ENCODE measurements at places on chromosomes 4 and X. TPM values are rescaled to one million over a fixed set of nuclear protein-coding genes. Genes with fewer than 3 reads are reported as not detected.
A peak's percentile ranks its signal among the peaks of the same experiment; 100 is the strongest.

DNA sequence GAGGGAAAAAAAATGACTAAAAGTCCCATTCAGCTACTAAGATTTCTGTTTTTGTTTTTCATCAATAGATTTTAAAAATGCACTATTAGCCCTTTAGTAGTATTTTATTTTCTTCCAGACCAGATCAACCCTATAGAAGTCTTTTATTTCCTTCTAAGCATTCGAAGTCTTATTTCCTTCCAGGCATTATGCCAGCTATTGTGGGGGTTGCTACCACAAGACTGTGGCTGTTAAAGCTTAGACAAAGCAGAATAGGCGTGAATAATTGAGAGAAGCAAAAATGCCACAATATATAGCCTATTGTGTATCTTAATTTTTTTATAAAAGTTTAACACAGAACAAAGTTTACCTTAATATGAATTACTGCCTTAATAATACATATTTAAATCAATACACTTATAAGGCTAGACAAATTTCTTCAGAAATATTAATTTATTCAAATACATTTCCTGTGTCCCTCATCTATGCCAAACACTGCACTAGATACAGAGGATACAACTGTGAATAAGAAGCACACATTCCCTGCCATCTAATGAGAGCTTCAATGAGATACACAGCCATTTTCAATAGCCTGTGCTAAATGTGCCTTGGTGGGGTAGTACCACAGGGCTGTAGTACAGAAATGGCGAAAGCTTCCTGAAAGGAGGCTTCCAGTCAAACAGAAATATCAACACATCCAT lies 33.1 kb downstream of the SLC10A7 start:
- no peaks in the 10 kb centered on the region for H3K36me3 ChIP-seq
- DNase-seq = peak; percentile 83
- H3K4me1 ChIP-seq = peaks cover 9% of the 10 kb centered on the region

DNA sequence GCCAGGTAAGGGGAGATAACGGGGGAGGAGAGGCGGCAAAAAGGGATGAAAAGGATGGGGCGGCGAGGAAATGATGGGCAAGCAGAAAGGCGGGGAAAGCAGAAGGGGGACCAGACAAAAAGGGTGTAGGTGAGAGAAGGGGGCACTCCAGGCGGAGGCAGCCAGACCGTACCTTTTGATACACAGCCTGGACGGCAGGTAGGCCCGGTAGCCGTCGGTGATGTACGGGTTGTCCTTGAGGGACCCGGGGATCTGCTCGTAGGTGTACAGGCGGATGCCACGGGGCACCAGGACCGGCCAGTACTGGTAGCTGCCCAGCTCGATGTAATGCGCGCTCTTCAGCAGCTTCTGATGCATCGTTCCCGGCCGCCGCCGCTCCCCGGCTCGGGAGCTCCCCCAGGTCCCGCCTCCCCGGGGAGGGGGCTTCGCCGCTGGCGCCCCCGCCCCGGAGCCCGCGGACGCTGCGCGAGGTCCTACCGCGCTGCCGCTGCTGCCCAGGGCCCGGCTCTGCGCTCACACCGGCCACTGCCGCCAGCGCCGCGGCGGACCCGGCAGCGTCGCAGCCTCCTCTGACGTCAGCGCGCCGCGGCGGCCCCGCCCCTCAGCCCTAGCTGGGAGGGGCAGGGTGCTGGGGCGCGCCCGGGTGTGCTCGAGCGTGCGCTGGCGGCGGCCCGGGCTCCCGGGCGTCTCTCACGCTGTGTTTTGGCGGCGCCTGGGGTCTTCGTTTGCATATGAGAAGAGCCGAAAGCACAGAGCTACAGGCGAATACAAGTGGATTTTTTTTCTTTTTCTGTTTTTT lies at the start of gene PAQR3:
PAQR3 (minus strand) TSS at position 571 of the 799 bp plus-strand sequence; CDS start at position 357, 214 bp downstream.
- peak within 1 kb of the TSS; percentile 62 for H3K4me3 ChIP-seq
- H3K27me3 ChIP-seq = peaks cover 6% of the 10 kb centered on the region
- peaks cover 13% of the 10 kb centered on the region for H3K4me1 ChIP-seq
- no peaks in the 10 kb centered on the region for H3K36me3 ChIP-seq
- H3K27ac ChIP-seq = peak within 1 kb of the TSS; percentile 4

GRCh38 chr4:137267024-137267423 lies 265.3 kb downstream of the PCDH18 start:
- no peak overlapping the region for H3K27ac ChIP-seq
- no peaks in the 10 kb centered on the region for H3K27me3 ChIP-seq
- H3K36me3 ChIP-seq = no peaks in the 10 kb centered on the region
- H3K4me3 ChIP-seq = no peak overlapping the region
- H3K4me1 ChIP-seq = no peaks in the 10 kb centered on the region

GRCh38 chr4:3311489-3312171 lies 18.8 kb downstream of the RGS12 start:
- H3K27ac ChIP-seq = no peak overlapping the region
- peaks cover 2% of the 10 kb centered on the region for H3K36me3 ChIP-seq
- DNase-seq = no peak
- H3K4me1 ChIP-seq = peaks cover 9% of the 10 kb centered on the region
- no peaks in the 10 kb centered on the region for H3K27me3 ChIP-seq
- H3K4me3 ChIP-seq = no peak overlapping the region

- H3K4me1 ChIP-seq = no peaks in the 10 kb centered on the region
- H3K4me3 ChIP-seq = no peak overlapping the region
- H3K27me3 ChIP-seq = no peaks in the 10 kb centered on the region
- no peak for DNase-seq
- no peak overlapping the region for H3K27ac ChIP-seq
- H3K36me3 ChIP-seq = peaks cover 41% of the 10 kb centered on the region
Measured at GRCh38 chr4:1239950-1240307, 9.0 kb downstream of the CTBP1 start.

GRCh38 chrX:19906293-19906692 lies 18.9 kb upstream of the SH3KBP1 start:
- DNase-seq = no peak
- no peaks in the 10 kb centered on the region for H3K27me3 ChIP-seq
- H3K4me1 ChIP-seq = no peaks in the 10 kb centered on the region
- H3K36me3 ChIP-seq = no peaks in the 10 kb centered on the region

DNA sequence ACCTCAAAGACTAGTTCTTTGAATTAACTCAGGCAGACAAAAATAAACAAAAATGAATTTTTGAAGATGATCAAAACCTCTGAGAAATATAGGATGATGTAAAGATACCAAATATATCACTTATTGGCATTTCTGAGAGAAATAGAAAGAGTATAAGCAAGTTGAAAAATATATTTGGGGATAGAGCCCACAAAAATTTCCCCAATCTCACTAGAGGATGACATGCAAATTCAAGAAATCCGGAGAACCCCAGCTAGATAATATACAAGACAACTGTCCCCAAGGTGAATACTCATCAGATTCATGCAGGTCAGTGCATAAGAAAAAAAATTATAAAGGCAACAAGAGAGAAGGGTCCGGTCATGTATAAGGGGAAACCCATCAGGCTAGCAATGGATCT lies 129.1 kb downstream of the CXXC4 start:
- DNase-seq = no peak
- no peaks in the 10 kb centered on the region for H3K27me3 ChIP-seq
- H3K4me1 ChIP-seq = no peaks in the 10 kb centered on the region
- no peaks in the 10 kb centered on the region for H3K36me3 ChIP-seq

- no peak for DNase-seq
- no peaks in the 10 kb centered on the region for H3K36me3 ChIP-seq
- H3K27ac ChIP-seq = peak overlapping the region; percentile 46
- H3K27me3 ChIP-seq = no peaks in the 10 kb centered on the region
- H3K4me1 ChIP-seq = peaks cover 17% of the 10 kb centered on the region
Measured at GRCh38 chr4:98746936-98747335, 88.5 kb upstream of the TSPAN5 start.

GRCh38 chr4:74376888-74377483 lies 12.0 kb downstream of the EREG start:
- peaks cover 7% of the 10 kb centered on the region for H3K4me1 ChIP-seq
- DNase-seq = peak; percentile 67
- H3K4me3 ChIP-seq = no peak overlapping the region
- no peaks in the 10 kb centered on the region for H3K27me3 ChIP-seq
- no peak overlapping the region for H3K27ac ChIP-seq

DNA sequence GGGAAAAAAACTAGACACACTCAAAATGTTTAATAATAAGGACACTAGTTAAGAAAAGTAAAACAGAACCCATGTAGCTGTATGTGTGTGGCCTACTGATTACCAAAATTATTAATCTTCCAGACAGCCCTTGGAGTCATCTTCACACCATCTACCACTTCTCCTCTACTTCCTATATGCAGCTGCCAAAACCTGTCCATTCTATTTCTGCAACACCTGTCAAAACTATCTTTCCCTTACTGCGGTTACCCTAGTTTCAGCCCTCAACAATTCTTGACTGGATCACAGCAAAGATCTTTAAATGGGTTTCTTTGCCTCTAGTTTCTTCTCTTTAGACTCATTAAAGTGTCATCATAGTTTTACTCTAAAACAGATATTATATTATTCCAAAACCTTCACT lies 72.6 kb downstream of the GPR82 start:
- H3K4me3 ChIP-seq = no peak overlapping the region
- no peak for DNase-seq
- no peak overlapping the region for H3K27ac ChIP-seq
- no peaks in the 10 kb centered on the region for H3K36me3 ChIP-seq
- H3K27me3 ChIP-seq = no peaks in the 10 kb centered on the region

The INTU gene
- polyA plus RNA-seq = 1.2 TPM

The SPIN2A gene
- 0.22 TPM for polyA plus RNA-seq

The CXCL10 gene
- 0.25 TPM for polyA plus RNA-seq

DNA sequence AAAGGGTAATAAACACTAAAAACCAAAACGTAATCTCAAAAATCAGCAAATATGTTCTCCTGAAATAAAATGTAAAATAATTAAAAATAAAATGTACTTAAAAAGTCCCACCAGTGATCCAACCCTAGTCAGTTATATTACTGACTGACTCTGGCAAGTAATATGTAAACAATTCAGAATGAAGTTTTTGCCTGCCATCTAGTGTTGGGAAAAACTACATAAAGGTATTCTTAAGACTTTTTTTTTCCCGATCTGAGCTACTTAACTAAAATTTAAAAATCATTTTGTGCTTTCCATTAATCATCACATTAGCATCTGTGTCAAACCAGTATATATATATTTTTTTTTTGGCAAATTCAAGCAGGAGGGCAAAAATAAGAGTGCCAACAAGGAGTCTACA lies 24.0 kb downstream of the RCHY1 start:
- H3K4me1 ChIP-seq = no peaks in the 10 kb centered on the region
- peaks cover 10% of the 10 kb centered on the region for H3K36me3 ChIP-seq
- peak; percentile 23 for DNase-seq
- no peak overlapping the region for H3K27ac ChIP-seq

The SHOX gene
- not detected for polyA plus RNA-seq

- no peak overlapping the region for H3K27ac ChIP-seq
- no peaks in the 10 kb centered on the region for H3K4me1 ChIP-seq
- peak; percentile 27 for DNase-seq
- H3K27me3 ChIP-seq = no peaks in the 10 kb centered on the region
- H3K4me3 ChIP-seq = no peak overlapping the region
Measured at GRCh38 chr4:185305979-185306442, 89.7 kb downstream of the LRP2BP start.

The PABPC1L2B gene
- not detected for polyA plus RNA-seq

DNA sequence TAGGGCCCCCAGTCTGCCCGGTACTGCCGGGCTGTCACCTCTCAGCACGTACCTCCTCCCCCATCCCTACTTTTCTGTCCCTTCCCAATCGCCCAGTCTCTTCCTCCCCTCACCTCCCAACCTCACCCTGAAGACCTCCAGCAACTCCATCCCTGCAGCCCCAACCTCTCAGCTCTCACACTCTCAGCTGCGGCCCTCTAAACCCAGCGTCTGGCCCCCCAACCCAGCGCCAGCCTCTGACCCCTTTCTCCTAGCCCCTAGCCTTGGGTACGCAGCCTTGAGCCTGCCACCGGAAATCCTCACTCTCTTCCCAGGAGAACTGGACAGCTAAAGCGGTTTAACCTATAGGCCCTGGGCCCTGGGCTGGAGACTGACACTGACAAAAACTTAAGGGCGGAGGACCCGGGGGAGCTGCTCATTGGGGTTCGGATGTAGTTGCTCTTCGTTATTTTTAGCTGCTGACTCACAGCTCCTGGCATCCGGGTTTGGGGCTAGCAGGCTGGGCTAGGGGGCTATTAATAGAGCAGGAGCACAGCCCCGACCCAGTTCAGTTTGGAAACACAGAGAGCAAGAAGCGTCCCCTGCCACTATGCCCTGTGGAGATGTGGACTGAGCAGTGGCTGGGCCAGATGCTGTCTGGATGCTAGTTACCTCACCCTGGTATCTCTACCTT lies 9.6 kb upstream of the DLG3 start:
- no peaks in the 10 kb centered on the region for H3K27me3 ChIP-seq
- peak overlapping the region; percentile 7 for H3K27ac ChIP-seq
- no peak for DNase-seq
- no peaks in the 10 kb centered on the region for H3K36me3 ChIP-seq

DNA sequence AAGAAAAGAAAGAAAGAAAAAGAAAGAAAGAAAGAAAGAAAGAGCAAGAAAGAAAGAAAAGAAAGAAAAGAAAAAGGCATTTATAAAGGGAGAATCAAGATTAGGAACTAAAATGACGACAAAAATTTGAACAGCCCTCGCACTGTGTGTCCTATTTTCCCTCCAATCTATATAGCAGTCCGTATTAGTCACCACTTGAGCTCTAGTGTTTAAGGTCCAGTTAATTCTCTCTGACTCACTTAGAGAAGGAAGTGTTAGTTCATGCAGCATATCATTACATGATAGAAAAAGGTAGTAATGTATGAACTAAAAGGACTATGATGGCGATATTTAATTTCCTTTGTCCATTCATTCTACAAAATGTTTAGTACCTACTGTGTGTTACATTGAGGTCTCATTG lies 122.7 kb downstream of the CBLL2 start:
- no peak overlapping the region for H3K27ac ChIP-seq
- H3K4me3 ChIP-seq = no peak overlapping the region
- no peaks in the 10 kb centered on the region for H3K27me3 ChIP-seq

DNA sequence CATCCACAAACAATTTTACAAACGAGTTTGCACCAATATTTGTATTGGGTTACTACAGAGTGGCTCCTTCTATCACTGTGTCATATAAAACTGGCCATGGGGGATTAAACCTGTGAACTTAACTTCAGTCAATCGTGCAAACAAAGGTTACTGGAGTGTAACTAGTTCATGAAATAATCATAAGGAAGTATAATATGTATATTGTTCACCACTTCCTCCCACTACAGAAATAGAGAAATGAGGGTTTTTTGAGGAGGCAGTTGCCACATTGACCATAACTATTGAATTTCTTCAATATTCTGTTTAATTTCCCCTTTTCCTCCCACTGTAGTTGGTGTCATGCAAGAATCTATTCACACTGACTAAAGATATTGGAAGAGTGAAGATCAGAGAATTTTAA lies at the start of gene GPR82:
GPR82 (plus strand) TSS at position 356 of the 400 bp plus-strand sequence. CDS start 2,846 bp downstream, outside the sequence.
- H3K27ac ChIP-seq = no peak within 1 kb of the TSS
- no peaks in the 10 kb centered on the region for H3K36me3 ChIP-seq
- no peaks in the 10 kb centered on the region for H3K27me3 ChIP-seq
- no peaks in the 10 kb centered on the region for H3K4me1 ChIP-seq

The RAB33A gene
- polyA plus RNA-seq = 1.6 TPM

The TRPC5OS gene
- polyA plus RNA-seq = not detected

- H3K27ac ChIP-seq = no peak overlapping the region
- H3K4me3 ChIP-seq = no peak overlapping the region
- H3K27me3 ChIP-seq = no peaks in the 10 kb centered on the region
- DNase-seq = no peak
- H3K36me3 ChIP-seq = no peaks in the 10 kb centered on the region
- no peaks in the 10 kb centered on the region for H3K4me1 ChIP-seq
Measured at GRCh38 chr4:172806841-172807240, 361.8 kb upstream of the GALNT7 start.

- peaks cover 12% of the 10 kb centered on the region for H3K4me1 ChIP-seq
- no peaks in the 10 kb centered on the region for H3K36me3 ChIP-seq
- no peaks in the 10 kb centered on the region for H3K27me3 ChIP-seq
- DNase-seq = no peak
- no peak overlapping the region for H3K4me3 ChIP-seq
Measured at GRCh38 chrX:100979881-100980607, 10.5 kb downstream of the ARL13A start.

The NAT8L gene
- 0.10 TPM for polyA plus RNA-seq

Measured in endothelial cell of umbilical vein (primary cell).